ENCODE measurements at places on chromosomes 2 and 18.

- DNase-seq, result no peak
These were observed 115.4 kb downstream of the SCG2 start for GRCh38 chr2:223486751-223487150.

- no peak for DNase-seq
These were observed 25.0 kb downstream of the SPP2 start for GRCh38 chr2:234075518-234075915.

DNA sequence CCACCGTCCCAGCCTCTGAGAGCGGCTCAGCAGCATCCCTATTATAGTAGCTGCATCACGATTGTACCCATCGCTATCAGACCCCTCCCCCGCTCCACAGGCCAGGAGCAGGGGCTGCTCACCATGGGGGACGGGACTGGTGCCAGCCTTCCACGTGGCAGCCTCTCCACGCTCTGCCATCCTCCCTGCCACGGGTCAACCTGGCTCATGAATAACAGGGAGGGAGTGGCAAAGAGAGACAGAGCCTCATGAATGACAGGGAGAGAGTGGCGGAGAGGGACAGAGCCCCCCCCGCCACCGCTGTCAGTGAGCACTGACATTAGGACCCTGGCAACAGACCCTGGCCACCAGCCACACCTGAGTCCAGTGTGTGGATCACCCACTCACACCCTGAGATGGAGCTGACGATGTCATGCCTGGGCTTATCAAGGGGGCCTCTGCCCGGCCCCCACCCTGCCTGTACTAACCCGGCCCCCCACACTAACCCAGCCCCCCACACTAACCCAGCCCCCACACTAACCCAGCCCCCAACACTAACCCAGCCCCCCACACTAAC, 16.9 kb downstream of the CROCC2 start:
- DNase-seq, result no peak

GRCh38 chr2:151619337-151619989, 114.8 kb downstream of the NEB start:
- DNase-seq, result peak; percentile 8

- DNase-seq, result no peak
These were observed 17.0 kb downstream of the COL4A4 start for GRCh38 chr2:227147023-227147422.

GRCh38 chr2:238383743-238384380, 42.9 kb upstream of the ASB1 start:
- peak; percentile 38 for DNase-seq

DNA sequence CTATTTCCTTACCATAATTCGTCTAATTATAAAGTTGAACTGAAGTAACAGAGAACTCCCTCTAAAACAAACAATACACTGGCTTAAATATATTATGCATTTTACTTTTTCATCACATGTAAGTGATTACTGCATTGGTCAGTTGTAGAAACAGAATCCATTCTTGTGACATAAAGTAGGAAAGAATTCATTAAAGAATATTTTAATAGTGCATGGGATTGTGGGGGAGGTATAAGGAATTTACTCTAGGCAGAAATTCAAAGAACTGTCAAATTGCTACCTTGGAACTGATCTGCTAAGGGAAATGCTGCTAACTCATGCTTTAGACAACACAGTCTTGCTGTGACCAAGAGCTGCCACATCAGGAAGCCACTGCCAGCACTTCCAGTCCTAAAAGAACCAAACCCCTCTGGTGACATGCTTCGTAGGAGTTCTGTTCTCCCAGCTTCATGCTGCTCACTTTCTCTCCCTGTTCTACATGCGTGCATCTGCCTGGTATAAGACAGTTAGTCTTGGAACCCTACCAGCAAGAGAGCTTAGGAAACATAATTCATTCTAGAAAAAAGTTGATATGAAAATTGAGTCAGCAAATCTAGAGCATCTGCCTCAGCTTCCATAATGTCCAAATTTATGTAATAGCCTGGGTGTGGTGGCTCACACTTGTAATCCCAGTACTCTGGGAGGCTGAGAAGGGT, 1137.6 kb upstream of the NXPH2 start:
- DNase-seq, result no peak

DNA sequence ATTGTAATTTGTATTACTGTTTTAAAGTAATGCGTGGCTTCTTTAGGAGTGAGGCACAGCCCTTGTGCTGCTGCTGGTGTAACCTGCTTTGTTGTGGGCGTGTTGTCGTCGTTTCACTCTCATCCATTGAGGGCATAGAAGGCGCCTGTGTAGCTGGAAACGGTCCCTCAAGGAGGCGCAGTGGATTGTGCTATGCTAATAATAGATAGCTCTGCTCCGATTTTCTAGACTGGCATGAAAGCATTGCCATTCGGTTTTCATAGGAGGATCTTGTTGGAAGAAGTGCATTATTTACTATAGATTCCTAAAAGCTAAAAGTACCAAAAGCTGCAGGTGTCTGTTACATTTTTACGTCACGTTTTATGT, 17.9 kb downstream of the RAB12 start:
- no peak for DNase-seq

DNA sequence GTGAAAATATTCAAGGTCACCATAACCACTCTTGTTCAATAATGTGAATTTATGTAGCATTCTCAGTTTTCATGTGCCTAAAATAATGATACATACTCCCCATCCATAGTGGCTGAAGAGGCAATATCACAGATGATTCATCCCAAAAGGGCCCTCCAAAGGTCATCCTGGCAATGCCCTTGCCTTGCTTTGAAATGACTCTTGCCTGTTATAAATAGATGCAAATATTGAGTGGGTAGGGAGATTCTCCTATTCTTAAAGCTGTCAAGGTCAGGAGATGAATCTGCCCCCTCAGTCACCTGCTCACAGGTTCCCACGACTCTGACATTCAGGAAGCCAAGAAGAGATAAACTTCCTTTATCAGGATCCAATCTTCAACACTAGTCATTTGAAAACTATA, 490.5 kb downstream of the TNS1 start:
- DNase-seq, result peak; percentile 45

DNA sequence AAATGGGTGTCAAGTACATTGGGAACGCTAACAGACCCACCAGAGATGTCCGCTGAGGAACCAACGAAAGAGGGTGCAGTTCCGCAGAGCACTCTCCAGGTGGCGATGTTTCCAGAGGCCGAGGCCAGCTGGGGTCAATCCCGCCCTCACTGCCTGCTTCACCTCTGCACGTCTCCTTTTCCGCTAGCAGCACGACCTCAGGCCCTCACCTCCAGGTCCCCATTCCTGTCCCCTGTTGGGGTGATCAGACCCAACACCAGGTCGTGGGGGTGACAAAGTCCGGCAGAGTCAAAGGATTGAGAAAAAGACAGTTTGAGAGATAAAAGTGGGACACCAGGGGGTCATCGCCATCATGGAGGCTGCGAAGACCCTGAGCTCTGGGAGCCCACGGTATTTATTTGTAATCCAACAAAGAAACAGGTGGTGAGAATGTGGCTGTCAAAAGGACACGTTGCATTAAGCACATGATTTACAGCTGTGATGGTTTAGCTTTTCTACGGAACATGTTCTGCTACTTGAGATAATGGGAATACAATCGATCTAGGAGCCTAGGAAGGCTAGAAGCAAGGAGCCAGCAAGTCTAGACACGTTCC, 27.3 kb downstream of the ZAP70 start:
- DNase-seq, result peak; percentile 50

DNA sequence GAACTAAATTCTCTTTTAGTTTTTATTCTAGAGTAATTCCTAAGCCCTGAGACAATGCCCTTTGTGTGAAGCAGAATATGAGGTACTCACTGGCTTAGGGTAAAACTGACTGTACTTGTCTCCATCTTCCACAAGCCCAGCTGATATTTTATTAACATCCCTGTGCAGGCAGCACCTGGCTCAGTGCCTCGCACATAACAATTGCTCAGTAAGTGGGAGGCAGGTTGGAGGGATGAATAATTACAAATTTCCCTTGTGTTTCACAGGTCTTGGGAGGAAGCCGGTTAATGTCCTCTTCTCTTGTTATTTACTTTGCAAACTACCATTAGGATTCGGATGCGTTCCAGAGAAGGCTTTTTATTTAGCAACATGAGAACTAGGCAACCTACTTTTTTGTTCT, 249.8 kb upstream of the FSHR start:
- DNase-seq, result no peak

DNA sequence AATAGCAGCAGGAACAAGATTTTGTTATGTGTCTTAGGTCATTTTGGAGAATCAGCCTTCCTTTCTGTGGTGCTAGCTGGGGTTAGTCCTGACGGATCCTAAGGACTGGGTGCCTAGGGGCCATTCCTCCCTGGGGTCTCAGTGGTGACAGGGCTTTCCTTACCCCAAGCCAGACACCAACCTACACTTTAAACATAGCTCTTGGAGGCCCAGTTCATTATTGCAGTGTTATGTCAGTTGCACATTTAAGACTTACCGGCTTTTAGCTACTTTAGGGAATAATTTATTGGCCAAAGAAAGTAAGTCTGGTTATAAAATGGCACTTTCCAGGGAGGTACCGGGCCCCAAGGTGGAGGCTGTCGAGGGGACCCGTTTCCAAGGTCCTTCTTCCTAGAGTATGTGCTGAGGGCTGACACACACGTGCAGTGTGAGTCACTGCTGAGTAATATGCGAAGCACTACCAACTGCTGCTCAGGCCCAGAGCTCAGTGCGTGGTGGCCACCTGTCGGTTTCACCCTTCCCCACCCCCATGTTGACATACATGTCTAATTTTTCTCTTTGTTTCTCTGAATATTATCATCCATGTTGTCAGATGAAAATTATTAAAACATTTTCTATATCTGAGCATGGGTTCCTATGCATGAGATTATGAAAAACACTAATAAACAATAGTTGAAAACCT, 37.0 kb upstream of the GRHL1 start:
- DNase-seq, result no peak

- no peak for DNase-seq
These were observed 284.4 kb downstream of the AFF3 start for GRCh38 chr2:99857867-99858444.

- no peak for DNase-seq
These were observed 107.6 kb upstream of the RMP24 start for GRCh38 chr18:35864916-35865315.

- DNase-seq, result no peak
These were observed 17.7 kb downstream of the PDIA6 start for GRCh38 chr2:10794876-10795275.

DNA sequence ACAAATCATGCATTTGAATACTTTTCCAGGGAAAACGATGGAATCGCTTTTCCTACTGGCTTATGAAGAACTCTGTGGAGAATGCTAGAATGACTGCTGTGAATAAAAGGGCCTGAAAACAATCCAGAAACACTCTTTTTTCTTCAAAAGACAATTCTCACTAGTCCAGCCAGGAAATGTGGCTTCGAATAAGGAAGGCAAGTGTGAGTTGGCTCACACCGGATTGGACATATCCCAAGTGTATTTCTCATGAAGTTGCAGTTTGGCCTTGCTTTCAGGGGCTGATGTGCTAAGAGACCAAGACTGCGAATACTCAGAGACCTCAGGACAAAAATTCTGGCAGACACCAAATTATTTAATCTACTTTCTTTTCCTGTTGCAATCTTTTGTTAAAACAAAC, 54.1 kb downstream of the FIGN start:
- DNase-seq, result no peak

GRCh38 chr2:46032996-46033395, 264.2 kb upstream of the EPAS1 start:
- DNase-seq, result peak; percentile 41

GRCh38 chr2:375270-375955, 87.5 kb upstream of the ALKAL2 start:
- DNase-seq, result no peak

GRCh38 chr2:156321243-156321904, 11.1 kb downstream of the NR4A2 start:
- DNase-seq, result peak; percentile 44

GRCh38 chr2:1806254-1806653, 61.9 kb upstream of the PXDN start:
- no peak for DNase-seq

DNA sequence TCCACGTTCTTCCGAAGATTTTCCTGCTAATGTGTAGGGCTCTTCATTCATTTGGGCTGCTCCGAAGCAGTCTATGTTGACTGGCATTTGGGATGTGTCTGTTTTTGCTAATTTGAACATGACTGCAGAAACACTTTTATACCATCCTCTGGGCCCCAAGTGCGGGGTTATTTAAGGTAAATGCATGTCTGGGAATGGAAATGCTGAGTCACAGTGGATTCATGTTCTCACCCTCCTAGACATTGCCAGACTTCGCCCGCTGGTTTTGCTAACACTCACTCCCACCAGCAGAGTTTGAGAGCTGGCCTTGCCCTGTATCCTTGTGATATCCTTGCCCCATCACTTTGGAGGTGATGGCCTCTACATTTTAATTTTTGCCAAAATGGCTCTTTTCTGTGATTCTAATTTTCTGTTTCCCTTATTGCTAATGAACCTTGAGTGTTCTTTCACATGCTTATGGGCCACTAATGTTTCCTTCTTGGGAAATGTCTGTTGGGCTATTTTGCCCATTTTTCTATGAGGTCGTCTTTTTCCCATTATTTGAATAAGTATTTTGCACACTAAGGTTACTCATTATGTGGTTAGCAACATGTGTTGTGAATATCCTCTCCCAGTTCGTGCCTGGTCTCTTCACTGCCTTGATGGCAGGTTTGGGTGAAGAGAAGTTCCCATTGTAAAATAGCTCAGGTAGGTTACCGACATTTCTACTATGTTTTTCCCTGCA, 204.1 kb downstream of the GLI2 start:
- no peak for DNase-seq

DNA sequence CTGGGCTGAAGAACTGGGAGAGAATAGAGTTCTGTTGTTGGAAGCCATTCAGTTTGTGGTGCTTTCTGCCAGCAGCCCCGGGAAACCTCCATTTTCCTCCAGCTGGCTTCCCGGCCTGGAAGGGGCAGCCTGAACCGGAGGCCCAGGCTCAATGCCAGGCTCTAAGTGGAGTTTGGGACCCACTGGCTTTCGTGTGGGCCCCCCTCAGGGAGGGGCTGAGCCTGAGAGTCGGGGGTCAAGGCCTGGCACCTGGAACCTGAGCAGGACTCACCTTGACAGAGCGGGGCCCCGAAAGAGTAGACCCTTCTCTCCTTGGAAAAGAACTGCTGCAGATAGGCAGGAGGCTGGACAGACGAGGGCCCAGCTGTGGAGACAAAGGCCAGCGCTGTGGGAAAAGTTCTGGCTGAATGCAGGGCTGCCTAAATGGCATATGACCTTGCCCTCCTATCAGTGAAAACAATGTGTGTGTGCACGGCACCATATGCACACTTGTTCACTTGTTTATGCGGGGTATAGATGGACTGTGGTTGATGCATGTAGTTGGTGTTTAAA, 34.8 kb upstream of the ASB18 start:
- DNase-seq, result no peak

- DNase-seq, result no peak
These were observed 223.3 kb downstream of the SH3RF3 start for GRCh38 chr2:109352056-109352897.

DNA sequence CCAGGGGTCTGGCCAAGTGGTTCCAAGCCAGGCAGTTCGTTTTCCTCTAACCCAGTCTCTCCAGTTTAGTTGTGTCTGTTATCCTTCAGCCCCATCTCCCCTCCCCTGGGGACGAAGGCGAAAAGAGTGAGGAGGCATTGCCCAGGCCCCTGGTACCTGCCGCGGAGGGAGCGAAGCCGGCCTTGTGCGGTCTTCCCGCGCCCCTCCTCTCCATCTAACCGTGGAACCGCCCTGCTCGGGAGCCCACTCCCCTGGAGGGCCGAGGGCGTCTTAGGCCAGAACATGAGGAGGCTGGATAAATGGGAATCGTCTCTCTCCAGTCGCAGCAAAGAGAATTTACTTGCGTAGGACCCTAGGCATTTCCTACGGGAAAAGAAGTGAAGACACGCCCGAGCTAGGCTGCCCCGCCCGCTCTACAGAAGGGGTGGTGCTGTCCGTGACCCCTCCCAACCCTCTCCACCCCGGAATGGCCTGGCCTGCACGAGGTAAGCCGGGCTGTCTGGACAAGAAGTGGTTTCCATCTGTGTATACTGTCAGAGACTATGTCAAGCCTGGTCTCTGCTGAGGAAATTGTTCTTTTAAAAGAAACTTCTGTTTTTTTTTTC, 156.2 kb downstream of the MIB1 start:
- no peak for DNase-seq
